CD4-positive, CD25-positive, alpha-beta regulatory T cell (primary cell): ENCODE measurements at places on chromosomes 2 and 18. TPM values are rescaled to one million over a fixed set of nuclear protein-coding genes. Genes with fewer than 3 reads are reported as not detected.

The BUB1 gene
- 11.7 TPM for total RNA-seq

The MYO5B gene
- total RNA-seq, result not detected

The SIGLEC15 gene
- total RNA-seq, result not detected

The GAL3ST2 gene
- 1.1 TPM for total RNA-seq

GRCh38 chr2:205321231-205321630 lies 361.1 kb upstream of the NRP2 start:
- H3K4me1 ChIP-seq, result no peaks in the 10 kb centered on the region
- DNase-seq, result no peak
- peaks cover 2% of the 10 kb centered on the region for H3K27me3 ChIP-seq
- H3K36me3 ChIP-seq, result no peaks in the 10 kb centered on the region

- no peaks in the 10 kb centered on the region for H3K27me3 ChIP-seq
- H3K27ac ChIP-seq, result no peak overlapping the region
- no peak for DNase-seq
- H3K36me3 ChIP-seq, result no peaks in the 10 kb centered on the region
- H3K4me1 ChIP-seq, result no peaks in the 10 kb centered on the region
Measured at GRCh38 chr18:1048032-1048431, 143.4 kb downstream of the ADCYAP1 start.

- no peaks in the 10 kb centered on the region for H3K36me3 ChIP-seq
- H3K27ac ChIP-seq, result no peak overlapping the region
- H3K4me3 ChIP-seq, result no peak overlapping the region
- peaks cover 9% of the 10 kb centered on the region for H3K27me3 ChIP-seq
- DNase-seq, result no peak
Measured at GRCh38 chr2:215900843-215901242, 112.5 kb downstream of the MREG start.

GRCh38 chr2:128791120-128791984 lies 472.7 kb upstream of the HS6ST1 start:
- H3K4me3 ChIP-seq, result no peak overlapping the region
- H3K36me3 ChIP-seq, result no peaks in the 10 kb centered on the region
- no peak overlapping the region for H3K27ac ChIP-seq
- H3K4me1 ChIP-seq, result no peaks in the 10 kb centered on the region
- no peaks in the 10 kb centered on the region for H3K27me3 ChIP-seq
- no peak for DNase-seq

GRCh38 chr18:10663750-10664149 lies 137.9 kb downstream of the NAPG start:
- H3K4me1 ChIP-seq, result no peaks in the 10 kb centered on the region
- no peak overlapping the region for H3K4me3 ChIP-seq
- H3K27ac ChIP-seq, result no peak overlapping the region
- H3K36me3 ChIP-seq, result no peaks in the 10 kb centered on the region
- DNase-seq, result no peak

DNA sequence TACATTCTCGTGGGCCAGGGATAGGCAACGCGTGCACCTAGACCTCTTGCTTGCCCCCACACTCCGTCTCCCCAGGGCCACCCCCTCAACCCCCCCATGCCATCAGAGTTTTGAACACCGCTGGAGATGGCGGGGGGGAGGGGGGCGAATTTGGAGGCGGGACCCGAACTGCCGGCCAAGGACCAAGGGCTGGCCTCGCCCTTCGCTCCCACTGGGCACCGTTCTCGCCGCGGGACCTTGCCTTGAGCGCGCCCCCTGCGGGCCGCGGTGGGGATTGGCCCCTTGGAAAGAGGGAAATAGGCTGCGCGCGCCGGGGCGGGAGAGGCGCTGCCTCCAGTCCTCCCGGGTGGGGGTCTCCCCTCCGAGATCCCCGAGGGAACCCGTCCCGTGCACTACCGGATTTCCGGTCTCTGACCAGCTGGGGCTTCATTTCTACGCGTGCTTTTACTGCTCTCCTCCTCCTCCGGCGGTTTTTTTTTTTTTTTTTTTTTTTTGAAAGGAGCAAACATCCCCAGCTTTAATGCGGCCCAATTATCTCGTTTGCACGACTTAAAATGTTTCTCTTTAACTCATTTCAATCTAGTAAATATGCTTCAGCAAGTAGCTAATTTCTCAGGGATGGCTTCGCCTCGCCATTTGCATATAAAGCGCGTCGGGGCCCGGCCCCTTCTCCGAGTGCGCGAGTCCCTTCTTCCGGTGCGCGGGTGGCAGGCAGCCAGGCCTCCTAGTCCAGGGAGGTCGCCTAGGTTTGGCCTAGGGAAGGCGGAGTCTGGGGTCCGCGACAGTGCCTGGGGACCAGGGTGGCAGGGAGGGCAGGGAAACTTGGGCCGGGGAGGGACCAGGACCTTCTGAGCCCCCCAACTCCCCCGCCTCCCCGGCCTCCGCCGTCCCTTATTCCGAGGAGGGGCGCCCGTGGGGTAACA lies 10.0 kb upstream of the GBX2 start:
- H3K36me3 ChIP-seq, result no peaks in the 10 kb centered on the region
- no peak for DNase-seq
- peaks cover 5% of the 10 kb centered on the region for H3K4me1 ChIP-seq
- no peak overlapping the region for H3K4me3 ChIP-seq

The DCDC2C gene
- not detected for total RNA-seq

The GCG gene
- total RNA-seq, result not detected

The ICA1L gene
- total RNA-seq, result 0.91 TPM

GRCh38 chr2:226963528-226963927 lies 127.7 kb downstream of the RHBDD1 start:
- H3K27me3 ChIP-seq, result no peaks in the 10 kb centered on the region
- no peaks in the 10 kb centered on the region for H3K4me1 ChIP-seq
- no peak overlapping the region for H3K4me3 ChIP-seq
- H3K27ac ChIP-seq, result no peak overlapping the region

The CDH20 gene
- 0.25 TPM for total RNA-seq

DNA sequence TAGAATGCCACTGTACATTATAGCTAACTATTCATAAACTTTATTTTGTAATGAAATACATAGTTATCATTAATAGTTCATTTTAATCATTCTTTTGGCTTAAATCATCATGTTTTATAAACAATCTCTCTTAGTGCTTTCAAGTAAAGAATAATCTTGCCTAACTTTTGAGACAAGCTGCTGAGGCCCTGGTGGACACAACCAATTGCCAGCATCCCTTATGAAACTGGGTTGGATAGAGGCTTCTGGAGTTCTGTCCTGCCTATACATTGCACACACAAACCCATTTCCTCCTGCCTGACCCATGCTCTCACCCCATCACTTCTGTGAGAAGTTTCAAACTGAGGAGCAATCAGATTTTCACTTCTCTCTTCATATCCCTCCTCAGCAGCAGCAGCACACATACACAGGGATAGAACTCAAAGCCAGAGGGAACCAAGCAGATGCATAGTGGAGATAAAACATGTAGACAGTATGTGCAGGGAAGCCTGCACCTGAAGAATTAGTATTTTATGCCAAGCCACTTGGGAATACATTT lies 450.0 kb upstream of the SLC14A2 start:
- no peaks in the 10 kb centered on the region for H3K27me3 ChIP-seq
- H3K4me3 ChIP-seq, result no peak overlapping the region
- H3K4me1 ChIP-seq, result no peaks in the 10 kb centered on the region
- H3K27ac ChIP-seq, result no peak overlapping the region

- H3K27me3 ChIP-seq, result no peaks in the 10 kb centered on the region
- DNase-seq, result no peak
- H3K36me3 ChIP-seq, result no peaks in the 10 kb centered on the region
- H3K4me3 ChIP-seq, result no peak overlapping the region
- no peaks in the 10 kb centered on the region for H3K4me1 ChIP-seq
Measured at GRCh38 chr2:16298866-16299265, 358.5 kb downstream of the MYCN start.

- peaks cover 4% of the 10 kb centered on the region for H3K27me3 ChIP-seq
- no peak overlapping the region for H3K4me3 ChIP-seq
- no peaks in the 10 kb centered on the region for H3K36me3 ChIP-seq
- no peaks in the 10 kb centered on the region for H3K4me1 ChIP-seq
- no peak overlapping the region for H3K27ac ChIP-seq
Measured at GRCh38 chr18:11654736-11655605, 34.1 kb upstream of the GNAL start.

- H3K4me1 ChIP-seq, result peaks cover 10% of the 10 kb centered on the region
- peak overlapping the region; percentile 51 for H3K4me3 ChIP-seq
- H3K27me3 ChIP-seq, result peaks cover 5% of the 10 kb centered on the region
- H3K27ac ChIP-seq, result no peak overlapping the region
- no peaks in the 10 kb centered on the region for H3K36me3 ChIP-seq
- no peak for DNase-seq
Measured at GRCh38 chr2:143802871-143803650, 673.8 kb downstream of the ARHGAP15 start.

DNA sequence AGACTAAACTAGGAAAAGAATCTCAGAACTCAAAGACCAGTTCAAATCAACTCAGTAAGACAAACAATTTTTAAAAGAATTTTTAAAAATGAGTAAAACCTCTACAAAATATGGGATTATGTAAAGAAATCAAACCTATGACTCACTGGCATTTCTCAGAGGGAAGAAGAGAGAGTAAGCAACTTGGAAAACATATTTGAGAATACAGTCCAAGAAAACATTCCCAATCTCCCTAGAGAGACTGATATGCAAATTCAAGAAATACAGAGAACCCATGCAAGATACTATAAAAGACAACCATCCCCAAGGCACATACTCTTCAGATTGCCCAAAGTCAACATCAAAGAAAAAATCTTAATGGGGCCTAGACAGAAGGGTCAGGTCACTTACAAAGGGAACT lies 162.7 kb downstream of the WDPCP start:
- H3K27ac ChIP-seq, result no peak overlapping the region
- no peaks in the 10 kb centered on the region for H3K27me3 ChIP-seq
- H3K4me1 ChIP-seq, result no peaks in the 10 kb centered on the region
- no peaks in the 10 kb centered on the region for H3K36me3 ChIP-seq

DNA sequence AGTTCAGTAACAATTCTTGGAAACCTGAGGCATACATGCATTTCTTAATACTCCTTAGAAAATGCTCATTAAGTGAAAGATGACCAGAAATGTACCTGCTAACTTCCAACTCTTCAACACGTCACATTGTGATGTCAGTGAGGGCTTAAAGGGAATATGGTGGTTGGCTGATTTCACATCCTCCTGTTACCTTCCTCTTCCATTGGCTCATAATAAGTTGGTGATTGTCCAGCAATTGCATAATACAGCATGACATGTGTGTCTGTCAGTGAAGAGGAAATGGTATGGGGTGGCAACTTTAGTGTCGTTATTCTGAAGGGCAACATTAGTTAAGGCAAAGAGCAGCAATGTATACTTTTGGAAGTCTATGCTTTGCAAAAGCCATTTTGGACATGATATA lies 26.0 kb downstream of the PLEK start:
- no peak overlapping the region for H3K27ac ChIP-seq
- peaks cover 26% of the 10 kb centered on the region for H3K4me1 ChIP-seq
- peak overlapping the region; percentile 38 for H3K4me3 ChIP-seq
- no peaks in the 10 kb centered on the region for H3K36me3 ChIP-seq
- DNase-seq, result no peak
- H3K27me3 ChIP-seq, result no peaks in the 10 kb centered on the region

The SLC30A3 gene
- total RNA-seq, result 0.10 TPM

- no peak for DNase-seq
- no peak overlapping the region for H3K4me3 ChIP-seq
Measured at GRCh38 chr2:123738643-123739042, 286.4 kb upstream of the CNTNAP5 start.

- no peaks in the 10 kb centered on the region for H3K36me3 ChIP-seq
- no peak overlapping the region for H3K4me3 ChIP-seq
- no peaks in the 10 kb centered on the region for H3K27me3 ChIP-seq
- H3K4me1 ChIP-seq, result no peaks in the 10 kb centered on the region
- no peak for DNase-seq
Measured at GRCh38 chr2:59745085-59745484, 808.4 kb downstream of the BCL11A start.

GRCh38 chr18:26977781-26978180 lies 112.3 kb upstream of the AQP4 start:
- no peaks in the 10 kb centered on the region for H3K4me1 ChIP-seq
- DNase-seq, result no peak
- H3K4me3 ChIP-seq, result no peak overlapping the region

The AQP12B gene
- total RNA-seq, result not detected

The NAT8 gene
- total RNA-seq, result not detected

The ABCG5 gene
- not detected for total RNA-seq

- H3K27me3 ChIP-seq, result no peaks in the 10 kb centered on the region
- no peak overlapping the region for H3K4me3 ChIP-seq
- H3K27ac ChIP-seq, result no peak overlapping the region
- H3K4me1 ChIP-seq, result peaks cover 38% of the 10 kb centered on the region
- DNase-seq, result no peak
- peaks cover 3% of the 10 kb centered on the region for H3K36me3 ChIP-seq
Measured at GRCh38 chr2:239273280-239274234, 127.3 kb downstream of the HDAC4 start.

DNA sequence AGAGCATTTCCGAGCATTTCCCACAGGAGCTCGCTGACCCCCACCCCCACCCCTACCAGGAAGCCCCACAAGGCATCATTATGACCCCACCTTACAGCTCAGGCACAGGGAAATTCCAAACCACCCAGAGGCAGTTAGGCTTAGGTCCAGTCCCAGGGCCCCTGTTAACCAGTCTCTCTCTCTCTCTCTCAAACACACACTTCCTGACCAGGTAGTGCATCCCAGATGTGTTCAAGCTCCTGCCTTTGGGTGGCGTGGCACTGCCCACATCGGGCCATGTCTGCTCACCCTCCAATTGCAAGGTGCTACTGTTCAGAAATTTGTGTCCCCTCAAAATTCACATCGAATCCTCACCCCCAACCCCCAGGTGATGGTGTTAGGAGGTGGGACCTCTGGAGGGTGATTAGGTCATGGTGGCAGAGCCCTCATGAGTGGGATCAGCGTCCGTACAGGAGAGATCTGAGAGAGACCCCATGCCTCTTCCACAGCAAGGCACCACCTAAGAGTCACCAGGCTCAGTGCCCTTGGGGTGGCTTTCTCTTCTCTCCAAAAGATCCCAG lies 8.8 kb downstream of the COPS9 start:
- DNase-seq, result no peak
- H3K27ac ChIP-seq, result no peak overlapping the region
- H3K4me3 ChIP-seq, result no peak overlapping the region
- H3K27me3 ChIP-seq, result no peaks in the 10 kb centered on the region
- H3K36me3 ChIP-seq, result peaks cover 46% of the 10 kb centered on the region
